ENCODE measurements at places on chromosomes 2 and 18. TPM values are rescaled to one million over a fixed set of nuclear protein-coding genes. Genes with fewer than 3 reads are reported as not detected.

COLEC12 gene
- total RNA-seq, result 24.7 TPM

DNA sequence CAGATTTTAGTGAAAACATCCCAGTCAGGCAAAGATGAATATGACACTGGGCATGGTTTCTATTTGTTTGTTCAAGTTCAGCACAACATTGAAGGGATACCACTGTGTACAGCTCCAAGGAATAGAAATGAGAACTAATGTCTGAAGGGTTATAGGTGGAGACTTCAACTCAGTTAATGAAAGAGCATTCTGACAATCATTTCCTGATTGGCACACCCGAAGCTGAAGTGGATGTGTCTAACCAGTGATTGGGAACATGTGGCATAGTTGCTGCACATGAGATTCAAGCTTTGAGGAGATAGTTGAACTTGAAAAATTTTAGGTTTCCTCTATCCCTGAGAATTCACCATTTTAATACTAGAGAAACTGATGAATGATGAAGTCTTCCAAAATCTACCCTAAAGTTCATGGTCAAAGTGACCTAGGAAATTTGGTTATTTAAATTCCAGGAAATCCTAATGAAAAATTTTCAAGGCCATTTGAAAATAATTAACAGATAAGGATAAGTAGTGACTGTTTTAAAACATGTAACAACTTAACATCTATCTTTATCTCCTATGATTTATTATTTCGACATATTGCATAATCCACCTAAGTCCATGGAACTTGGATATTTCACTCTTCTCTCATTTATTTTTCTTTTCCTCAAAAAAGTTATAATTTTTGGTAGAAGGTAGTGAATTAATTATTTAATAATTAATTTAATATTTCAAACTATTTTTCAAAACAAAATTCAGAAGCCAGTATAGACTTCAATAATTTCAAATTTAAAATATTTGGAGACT, 38.0 kb downstream of the SLC9A4 start:
- DNase-seq, result no peak

DNA sequence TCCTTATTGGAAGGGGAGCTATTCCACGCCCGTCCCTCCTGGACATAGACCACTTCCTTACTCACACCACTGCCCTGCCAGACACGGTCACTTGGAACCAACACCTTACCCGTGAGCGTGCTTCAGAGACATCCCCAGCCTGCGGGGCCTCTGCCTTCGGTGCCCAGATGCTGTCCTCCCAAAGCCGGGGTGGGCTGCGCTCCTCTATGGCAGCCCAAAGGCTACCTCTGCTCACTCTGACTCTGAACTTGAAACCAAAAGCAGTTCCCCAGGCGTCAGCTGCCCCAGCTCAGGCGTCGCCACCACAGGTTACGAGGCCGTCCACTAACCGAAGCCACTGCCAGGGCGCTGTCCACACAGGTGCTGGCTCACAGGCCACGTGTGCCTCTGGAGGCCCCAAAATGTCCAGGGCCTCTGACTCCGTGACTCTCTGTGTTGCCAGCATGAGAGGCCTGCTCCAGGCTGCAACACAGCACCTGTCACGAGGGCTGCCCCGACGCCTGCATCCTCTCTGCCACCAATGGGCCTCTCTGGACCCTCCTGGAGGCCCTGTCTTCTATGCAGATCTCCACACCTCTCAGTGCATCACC, 23.8 kb downstream of the HDAC4 start:
- peak; percentile 55 for DNase-seq

NPPC gene
- 5.6 TPM for total RNA-seq

DNA sequence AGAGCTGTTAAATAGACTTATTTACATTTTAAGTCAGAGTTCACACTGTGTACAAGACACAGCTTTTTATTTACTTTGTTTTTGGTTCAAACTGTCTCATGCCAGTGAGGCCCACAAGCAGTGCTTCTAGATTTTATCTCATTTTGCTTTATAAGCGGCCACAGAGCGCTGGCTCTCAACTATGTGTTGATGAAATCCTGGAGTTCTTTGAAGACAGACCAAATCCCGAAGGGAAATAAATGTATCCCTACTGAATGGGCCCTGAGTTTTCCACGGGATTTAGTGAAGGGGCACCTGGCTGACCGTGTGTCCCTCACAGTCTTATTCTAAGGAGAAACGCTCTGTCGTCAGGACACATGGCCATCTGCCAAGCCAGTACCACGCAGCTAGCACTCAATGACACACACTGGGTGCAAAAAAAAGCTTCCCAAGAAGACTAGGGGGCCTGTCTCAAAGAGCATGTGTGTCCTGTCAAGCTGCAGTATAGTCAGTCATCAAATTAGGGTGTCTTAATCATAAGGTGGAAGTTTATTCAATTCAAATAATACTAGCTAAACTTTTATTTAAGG, 23.4 kb downstream of the LYPD1 start:
- DNase-seq, result no peak

GRCh38 chr2:186044761-186045160, 306.2 kb downstream of the FSIP2 start:
- DNase-seq, result no peak

- peak; percentile 78 for DNase-seq
Measured at GRCh38 chr2:37982147-37982582, 57.1 kb downstream of the RMDN2 start.

DNA sequence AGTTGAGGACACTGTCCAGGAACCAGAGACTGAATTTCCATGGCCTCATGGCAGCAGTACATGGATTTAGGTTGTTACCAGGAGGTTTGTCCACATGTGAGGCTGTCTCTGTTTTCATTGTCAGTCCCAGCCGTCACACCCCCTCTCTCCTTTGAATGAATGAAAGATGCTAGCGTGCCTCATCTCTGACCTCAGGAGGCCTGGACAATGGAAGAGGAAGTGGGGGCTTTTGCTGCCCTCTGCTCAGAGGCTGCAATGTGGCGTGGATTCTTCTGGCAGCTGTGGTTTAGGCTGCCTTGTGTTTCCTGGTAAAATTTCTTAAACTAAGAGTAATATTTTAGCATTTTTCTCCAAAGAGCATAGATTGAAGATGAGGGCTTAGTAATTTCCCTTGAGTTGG, 47.5 kb downstream of the RAB31 start:
- no peak for DNase-seq

GKN1 gene
- total RNA-seq, result not detected

- DNase-seq, result peak; percentile 18
Measured at GRCh38 chr2:105627534-105627933, 117.2 kb upstream of the NCK2 start.

UCN gene
- 1.6 TPM for total RNA-seq

DNA sequence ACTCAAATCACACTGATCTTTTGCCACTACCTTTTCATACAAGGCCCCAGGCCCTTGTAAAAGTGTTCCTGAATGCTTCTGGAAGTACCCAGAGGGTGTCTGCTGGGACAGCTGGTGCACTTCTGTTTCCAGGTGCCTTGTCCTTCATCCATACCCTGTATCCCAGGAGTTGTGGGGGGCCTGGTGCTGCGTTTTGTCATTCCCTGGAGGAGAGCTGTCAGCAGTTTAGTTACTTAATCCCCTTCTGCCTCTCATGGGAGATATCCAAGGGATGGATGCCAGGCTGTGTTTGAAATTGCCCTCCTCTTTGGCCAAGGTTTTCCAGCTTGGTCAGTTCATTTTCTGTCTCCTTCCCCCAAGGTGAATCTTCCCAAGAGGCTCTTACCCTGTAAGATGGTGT, 158.3 kb downstream of the WDSUB1 start:
- DNase-seq, result no peak

- DNase-seq, result no peak
Measured at GRCh38 chr2:133635131-133635530, 66.9 kb upstream of the NCKAP5 start.

GRCh38 chr2:156343096-156343939, 10.8 kb upstream of the NR4A2 start:
- DNase-seq, result no peak

DNA sequence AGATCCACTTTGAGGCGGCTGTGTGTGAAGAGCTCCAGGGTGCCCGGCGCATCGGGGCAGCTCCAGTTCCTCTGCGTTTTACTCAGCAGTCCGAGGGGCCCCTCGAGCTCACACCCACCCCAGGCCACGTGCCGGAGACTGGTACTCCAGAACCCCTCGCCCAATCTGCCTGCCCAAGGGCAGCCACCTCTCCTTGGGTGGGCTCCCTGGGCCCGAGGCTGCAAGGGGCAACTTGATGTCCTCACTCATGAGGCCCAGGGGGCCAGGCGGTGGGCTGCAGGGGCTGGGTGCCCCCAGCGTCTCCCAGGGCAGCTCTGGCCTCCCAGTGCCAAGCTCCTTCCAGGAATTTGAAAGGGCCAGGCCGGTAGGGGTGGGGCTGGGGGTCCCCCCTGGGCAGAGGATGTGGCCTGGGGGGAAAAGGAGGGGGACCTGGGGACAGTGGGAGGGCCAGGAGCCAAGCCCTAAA, 16.7 kb downstream of the RAMP1 start:
- DNase-seq, result peak; percentile 66

NIFK gene
- 27.5 TPM for total RNA-seq

GRCh38 chr2:120471166-120471565, 125.2 kb downstream of the INHBB start:
- DNase-seq, result peak; percentile 29

- no peak for DNase-seq
Measured at GRCh38 chr18:58407649-58408407, 221.1 kb downstream of the ALPK2 start.

MRO gene
- total RNA-seq, result under 0.01 TPM

DNA sequence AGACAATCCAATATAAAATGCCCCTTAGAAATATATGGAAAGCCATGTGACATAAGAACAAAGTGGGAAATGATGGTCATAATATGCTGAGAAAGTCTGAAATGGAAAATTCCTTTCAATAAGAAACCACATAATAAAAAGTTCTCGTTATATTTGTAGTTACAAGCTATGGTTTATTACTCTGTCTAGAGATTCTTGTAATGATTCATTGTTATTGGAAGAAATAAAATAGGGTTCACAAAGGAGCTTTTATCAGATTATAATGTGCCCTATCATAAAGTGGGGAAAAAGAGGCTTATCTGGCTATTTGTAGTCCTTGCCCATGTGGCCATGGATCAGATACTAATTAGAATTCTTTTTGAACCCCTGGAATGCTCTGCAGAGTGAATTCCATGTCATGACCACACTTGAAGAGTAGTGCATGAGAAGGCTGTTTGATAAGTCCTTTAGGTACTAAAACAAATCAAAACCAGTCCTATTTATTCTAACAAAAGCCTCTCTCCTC, 420.7 kb upstream of the NRP2 start:
- DNase-seq, result no peak

TMEM200C gene
- total RNA-seq, result under 0.01 TPM

GRCh38 chr2:112821142-112821541, 15.4 kb downstream of the IL1B start:
- DNase-seq, result no peak

CFAP53 gene
- total RNA-seq, result not detected

- no peak for DNase-seq
Measured at GRCh38 chr2:197674591-197674990, 796 bp downstream of the RFTN2 start.

DNA sequence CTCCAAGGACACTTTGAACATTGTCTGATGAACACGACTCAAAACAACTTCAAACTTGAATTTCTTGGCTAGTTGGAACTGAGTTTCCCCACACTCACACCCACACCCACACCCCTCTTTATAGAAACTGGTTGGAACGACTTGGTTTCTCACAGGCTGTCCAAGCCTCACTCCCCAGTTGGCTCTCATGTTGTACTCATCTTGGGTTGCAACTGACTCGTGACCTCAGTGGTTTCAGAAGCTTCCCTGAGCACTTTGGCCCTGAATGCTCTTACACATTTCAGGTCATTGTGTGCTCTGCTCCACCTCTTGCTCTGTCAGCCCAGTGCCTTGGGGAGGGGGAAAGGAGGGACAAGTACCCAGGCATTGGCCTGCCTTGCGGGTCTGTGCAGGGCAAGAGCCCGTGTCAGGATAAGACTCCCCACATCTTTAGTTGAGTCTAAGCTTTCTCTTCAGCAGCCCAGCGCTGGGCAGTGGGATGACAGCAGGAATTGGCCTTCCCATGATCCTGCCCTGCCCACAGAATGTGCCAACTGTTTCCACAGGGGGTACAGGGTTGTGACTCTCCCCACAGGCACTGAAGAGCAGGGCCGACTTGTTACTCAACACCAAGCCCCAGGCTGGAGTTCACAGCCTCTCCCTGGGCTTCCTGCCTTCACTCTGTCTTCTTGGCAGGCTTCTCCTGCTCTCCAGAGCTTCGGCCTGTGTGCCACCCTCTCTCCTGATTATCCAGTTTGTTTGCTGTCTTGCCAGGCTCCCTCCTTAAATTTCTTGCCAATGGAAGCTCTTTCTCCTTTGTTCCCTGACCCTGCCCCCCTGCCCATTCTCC, 104.6 kb downstream of the RTN4 start:
- peak; percentile 85 for DNase-seq

FOXD4L1 gene
- total RNA-seq, result 0.14 TPM

DNA sequence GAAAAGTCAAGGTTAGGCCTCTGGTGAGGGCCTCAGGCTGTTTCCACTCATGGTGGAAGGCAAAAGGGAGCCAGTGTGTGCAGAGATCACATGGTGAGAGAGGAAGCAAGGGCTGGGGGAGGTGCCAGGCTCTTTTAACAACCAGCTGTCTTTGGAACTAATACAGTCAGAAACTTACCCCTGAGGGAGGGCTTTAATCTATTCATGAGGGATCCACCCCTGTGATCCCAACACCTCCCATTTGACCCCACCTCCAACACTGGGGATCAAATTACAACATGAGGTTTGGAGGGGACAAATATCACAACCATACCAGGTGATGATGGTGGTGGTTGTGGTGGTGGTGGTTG, 10.9 kb downstream of the POLI start:
- DNase-seq, result no peak

DNA sequence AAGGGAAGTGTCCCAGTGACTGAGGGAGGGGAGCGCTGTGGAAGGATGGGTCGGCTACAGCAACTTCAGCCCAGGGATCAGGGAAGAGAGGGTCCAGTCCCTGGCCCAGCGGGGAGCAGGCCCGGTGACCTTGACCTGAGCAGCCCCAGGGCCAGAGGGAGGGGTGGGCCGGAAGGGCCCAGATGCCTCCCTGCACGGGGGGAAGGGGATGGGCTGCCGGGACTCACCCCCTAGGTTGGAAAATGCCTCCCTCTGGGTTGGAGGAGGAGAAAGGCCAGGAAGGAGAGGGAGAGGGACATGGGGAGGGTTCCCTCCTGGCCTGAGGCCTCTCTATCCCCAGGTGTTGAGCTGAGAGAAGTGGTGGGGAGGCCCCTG, 19.8 kb downstream of the GPC1 start:
- DNase-seq, result no peak

GRCh38 chr2:79855264-79856006, 342.6 kb downstream of the CTNNA2 start:
- DNase-seq, result no peak

GRCh38 chr2:233643128-233643527, 6.9 kb downstream of the UGT1A10 start:
- DNase-seq, result no peak

- DNase-seq, result no peak
Measured at GRCh38 chr2:202425036-202425435, 48.9 kb downstream of the BMPR2 start.
